ENCODE measurements at places on chromosomes 13 and 19.

DNA sequence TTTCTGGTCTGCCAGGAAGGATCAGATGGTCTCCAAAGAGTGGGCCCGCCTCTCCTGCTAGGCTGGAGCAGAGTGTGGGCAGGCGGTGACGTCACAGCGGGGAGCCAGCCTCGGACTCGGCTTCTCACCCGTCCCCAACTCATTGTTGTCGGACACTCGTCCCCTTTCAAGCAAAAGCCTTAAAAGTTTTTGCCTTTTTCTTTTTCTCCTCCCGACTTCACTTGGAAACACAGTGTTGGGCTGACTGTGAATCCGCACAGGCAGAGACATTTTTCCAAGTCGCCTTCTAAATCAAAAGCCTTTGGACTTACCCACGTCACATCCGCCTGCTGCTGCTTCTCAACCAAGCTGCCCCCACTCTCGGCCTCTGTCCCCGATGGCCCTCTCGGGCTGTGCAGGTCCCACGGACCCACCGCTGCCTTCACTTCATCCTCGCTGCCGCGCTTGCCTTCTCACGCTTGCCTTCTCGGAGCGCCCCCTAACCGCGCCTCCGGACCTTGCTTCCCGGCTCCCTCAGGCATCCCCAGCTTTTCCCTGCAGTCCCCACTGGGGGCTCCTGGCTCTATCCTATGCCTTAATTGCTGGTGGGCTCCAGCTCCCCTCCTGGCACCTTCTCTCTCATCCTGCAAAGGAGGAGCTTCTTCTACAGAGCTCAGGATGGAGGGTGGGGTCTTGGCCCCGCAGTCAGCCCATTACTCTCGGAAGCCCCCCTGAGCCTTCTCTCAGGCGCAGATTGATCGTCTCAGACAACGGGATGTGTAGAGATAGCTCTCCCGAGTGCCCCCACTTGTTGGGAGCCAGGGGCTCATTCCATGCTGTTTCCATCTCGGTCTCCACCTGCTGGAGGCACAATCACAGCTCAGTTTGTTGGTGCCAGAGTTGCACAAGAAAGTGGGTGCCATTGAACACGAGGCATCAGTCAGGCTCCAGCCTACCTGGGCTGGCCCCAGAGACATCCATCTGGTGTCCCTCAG, 3.9 kb upstream of the ZNF135 start:
- peak; percentile 25 for DNase-seq

- DNase-seq: peak; percentile 18
Observed at GRCh38 chr13:46648166-46648607, 95.2 kb downstream of the LRCH1 start.

GRCh38 chr13:40682449-40683240, 16.2 kb upstream of the FOXO1 start:
- peak; percentile 35 for DNase-seq

DNA sequence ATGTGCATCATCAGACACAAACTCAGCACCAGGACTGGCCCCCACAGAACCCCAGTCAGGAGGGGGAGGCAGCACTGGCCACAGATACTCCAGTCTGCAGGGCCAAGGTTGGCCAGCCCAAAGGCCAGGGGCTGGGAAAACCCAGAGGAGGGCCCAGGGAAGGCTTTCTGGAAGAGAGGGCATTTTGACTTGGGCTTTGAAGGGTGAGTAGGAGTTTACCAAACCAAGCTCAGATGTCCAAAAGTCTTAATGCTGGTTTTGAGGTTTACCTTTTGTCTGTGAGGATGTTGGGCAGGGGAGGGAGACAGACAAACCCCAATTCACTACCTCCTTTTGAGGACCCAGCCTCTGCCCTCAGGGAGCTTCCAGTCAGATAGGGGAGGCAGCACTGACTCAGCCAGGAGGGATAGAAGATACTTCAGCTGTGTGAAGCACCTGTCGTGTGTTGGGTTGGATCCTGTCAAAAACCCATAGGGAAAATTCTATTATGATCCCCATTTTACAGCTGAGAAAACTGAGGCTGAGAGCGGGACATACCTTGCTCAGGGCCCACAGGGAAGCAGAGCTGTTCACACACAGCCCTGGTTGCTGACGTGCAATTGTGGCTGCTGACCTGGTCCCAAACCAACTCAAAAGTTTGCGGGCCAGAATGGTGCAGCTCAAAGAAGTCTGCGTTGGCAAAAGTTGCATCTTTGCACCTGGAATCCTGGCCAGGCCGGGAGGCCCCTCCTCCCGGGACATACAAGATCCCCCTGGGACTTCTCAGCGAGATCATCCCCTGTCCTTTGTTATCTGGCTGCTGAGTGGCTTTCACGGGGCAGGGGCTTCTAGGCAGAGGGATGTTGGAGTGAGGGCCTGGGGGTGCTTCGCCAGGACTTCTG, 13.1 kb downstream of the CILP2 start:
- no peak for DNase-seq

- no peak for DNase-seq
Observed at GRCh38 chr19:42196011-42197001, 21.2 kb downstream of the DEDD2 start.

- DNase-seq: no peak
Observed at GRCh38 chr19:6011206-6011605, 33.3 kb upstream of the RANBP3 start.

DNA sequence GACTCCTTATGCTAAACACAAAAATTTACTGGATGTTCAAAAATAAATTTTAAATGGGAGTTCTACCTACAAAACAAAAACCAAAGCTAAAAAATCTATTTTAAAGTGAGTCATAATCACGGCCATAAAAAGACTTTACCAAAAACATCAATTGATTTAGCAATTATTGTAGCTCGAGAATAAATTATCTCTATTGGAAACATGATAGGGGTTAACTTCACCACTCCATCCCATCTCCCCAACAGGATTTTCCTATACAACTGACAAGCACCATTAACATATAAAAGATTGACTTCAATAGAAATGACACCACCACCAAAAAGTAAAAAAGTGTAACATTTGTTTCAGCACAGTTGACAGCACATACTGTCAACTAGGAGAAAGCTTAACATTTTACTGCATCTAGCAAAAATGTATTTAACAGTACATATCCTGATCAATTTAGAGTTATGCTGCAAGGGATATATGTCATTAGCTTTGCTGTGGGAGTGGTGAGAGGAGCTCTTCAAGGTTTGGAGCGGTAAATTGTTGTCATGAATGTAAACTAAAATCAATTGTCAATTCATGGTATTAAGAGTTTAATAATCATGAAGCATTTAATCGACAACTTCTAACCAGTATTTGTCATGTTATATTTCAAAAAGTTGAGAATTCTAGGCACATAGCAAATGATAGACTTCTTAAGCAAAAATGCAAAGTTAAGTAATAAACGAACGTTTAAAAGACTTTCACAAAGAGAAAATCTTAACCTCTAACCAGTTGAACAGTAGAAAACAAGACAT, 3.8 kb downstream of the UBL3 start:
- no peak for DNase-seq

GRCh38 chr19:18878058-18878797, 17.7 kb downstream of the CERS1 start:
- no peak for DNase-seq

- no peak for DNase-seq
Observed at GRCh38 chr19:29384656-29385055, 141.1 kb upstream of the VSTM2B start.

GRCh38 chr19:35011737-35012682, 11.9 kb downstream of the GRAMD1A start:
- no peak for DNase-seq

DNA sequence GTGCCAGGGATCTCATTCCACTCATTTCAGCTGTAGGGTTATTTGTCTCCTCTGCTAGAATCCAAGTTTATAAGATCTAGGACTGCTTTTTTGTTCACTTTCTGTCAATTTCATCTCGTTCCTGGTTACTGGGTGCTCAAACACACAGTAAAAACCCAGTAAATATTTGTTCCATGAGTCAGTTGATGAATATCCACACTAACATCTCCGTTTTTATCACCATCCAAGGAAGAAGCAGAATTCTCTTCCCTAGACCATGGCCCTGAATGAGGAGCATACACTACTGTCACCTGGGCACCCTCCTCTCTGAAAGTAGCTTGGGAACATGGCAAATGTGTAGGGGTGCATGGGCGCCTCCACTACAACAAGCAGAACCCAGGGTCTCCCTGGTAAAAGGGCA, 390.8 kb downstream of the FOXO1 start:
- peak; percentile 14 for DNase-seq

GRCh38 chr13:44440046-44440608, 66.5 kb downstream of the SERP2 start:
- DNase-seq: no peak

GRCh38 chr19:18756896-18757295, 34.2 kb downstream of the COMP start:
- no peak for DNase-seq

- no peak for DNase-seq
Observed at GRCh38 chr19:49595819-49596404, 4.9 kb downstream of the PRR12 start.

DNA sequence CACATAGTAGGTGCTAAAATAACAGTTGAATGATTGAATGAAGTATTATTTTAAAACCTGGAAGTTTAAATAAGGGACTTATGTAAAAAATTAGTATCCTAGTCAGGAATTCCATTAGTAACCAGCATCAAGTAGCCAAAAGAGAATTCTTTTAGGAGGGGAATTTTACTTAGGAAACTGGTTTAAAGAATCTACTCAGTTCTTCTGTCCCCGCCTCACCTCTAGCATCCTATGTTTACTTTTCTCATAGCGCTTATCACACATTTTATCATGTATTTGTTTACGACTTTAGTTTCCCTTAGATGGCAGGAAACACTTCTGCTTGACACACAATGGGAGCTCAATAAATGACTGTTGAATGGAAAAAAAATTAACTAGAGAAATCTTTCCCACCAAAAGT, 229.0 kb downstream of the KLF5 start:
- no peak for DNase-seq

DNA sequence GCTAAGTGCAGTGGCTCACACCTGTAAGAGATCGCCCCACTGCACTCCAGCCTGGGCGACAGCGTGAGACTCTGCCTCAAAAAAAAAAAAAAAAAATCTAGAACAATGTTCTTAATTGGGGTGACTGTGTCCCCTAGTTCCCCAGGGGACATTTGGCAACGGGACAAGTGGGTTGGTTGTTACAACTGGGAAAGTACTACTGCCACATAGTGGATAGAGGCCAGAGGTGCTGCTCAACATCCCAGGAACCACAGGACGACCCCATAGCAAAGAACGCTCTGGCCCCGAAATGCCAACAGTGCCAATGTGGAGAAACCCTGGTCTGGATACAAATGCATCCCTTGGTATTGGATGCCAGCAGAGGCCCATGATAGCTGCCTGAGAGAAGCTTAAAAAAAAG, 11.8 kb downstream of the NLRP12 start:
- no peak for DNase-seq

DNA sequence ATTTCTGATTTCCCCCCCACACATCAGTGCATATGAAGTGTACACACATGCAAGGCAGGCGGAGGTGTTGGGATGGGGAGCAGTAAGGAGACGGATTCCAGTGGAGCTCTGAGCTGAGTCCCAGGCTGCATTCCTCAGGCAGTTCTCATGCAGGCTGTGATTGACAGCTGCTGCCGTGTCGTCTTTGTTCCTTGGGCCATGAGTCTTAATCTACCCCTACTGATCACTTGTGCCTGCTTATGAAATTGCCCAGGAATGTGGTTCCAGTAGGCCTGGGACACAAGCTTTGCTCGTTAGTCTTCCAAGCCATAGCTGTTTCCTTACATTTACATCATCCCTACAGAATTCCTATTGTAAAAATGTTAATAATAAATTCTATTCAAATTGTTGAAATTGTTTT, 1241.9 kb downstream of the UQCRFS1 start:
- peak; percentile 44 for DNase-seq

GRCh38 chr19:988510-988909, 4.4 kb downstream of the WDR18 start:
- no peak for DNase-seq

- DNase-seq: no peak
Observed at GRCh38 chr19:44904426-44904994, 1.1 kb upstream of the APOE start.

DNA sequence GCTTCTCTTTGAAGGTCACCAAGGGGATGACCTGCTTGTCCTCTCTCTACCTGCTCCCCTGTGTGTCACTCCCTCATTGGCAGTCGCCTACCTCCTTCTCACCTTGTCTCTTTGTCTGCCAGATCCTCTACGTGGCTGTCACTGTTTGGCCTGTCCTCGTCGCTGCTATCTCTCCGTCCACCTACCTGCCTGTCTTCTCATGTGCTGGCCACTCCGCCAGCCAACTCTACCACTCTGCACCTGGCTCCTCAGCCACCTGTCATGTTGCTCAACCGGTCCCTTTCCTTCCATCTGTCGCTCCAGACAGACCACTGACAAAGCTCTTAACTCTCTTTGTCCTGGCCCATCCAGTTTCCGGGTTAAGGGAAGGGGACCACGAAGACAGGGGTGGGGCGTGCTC, at the start of gene KLK12:
TSS of gene KLK12 (minus strand) at position 299 of the 400 bp plus-strand sequence. CDS start 381 bp downstream, outside the sequence.
- no peak for DNase-seq

DNA sequence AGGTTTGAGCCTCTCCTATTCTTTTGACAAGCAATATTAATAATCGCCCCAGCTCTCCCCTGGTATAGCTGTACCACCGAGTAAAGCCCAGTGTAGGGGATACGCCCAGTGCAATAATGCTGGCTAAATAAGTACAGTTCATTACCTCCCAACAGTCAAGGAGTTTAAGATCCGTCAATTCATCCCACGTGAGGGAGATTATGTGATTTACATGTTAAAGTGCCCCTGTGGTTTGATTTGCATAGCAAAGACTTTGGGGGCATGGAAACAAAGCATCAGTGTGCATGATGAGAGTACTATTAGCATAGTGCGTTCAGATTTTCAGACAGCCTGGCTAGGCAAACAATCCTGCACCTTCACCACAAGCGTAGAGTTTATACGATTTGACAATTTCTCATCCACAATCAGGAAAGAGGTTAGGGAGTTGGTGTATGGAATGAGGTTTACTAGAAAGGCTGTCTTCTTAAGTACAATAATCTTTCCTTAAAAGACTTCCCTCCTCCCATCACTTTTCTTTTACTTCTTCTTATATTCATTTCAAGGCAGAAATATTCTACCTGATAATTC, 754.0 kb downstream of the DIAPH3 start:
- no peak for DNase-seq

DNA sequence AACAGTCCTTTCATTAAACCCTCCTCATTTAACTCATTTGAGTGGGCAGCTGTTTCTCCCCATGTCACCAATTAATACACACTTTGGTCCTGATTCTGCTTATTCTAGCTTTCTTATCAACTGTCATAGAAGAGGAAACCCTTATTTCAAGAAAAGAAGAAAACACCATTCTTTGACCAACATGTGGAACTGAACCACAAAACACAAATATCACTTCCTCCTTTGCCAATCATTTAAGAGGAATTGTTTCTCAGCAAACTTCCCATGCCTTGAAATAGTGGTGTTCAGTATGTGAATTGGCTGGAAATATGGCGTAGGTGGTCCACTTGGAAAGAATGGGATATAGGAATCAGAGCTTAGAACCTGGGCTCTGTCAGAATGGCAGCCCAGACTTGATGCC, 20.4 kb downstream of the MBD3L2B start:
- no peak for DNase-seq

DNA sequence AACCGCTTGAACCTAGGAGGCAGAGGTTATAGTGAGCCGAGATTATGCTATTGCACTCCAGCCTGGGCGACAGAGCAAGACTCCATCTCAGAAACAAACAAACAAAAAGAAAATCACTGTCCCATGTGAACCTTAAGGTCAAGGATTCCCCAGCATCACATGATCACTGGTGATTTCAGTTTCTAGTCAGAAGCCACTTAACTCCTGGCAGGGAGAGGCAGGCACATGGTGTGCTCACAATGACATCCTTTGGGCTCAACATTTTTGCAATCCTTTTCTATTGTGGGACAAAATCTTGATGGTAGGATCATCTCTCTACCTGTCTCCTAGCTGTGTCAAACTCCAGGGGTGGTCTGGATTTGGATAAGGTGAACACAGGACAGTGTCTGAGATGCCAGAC, 12.1 kb downstream of the AKAP8 start:
- DNase-seq: no peak

- DNase-seq: peak; percentile 66
Observed at GRCh38 chr13:80141123-80141849, 199.6 kb downstream of the SPRY2 start.
